ENCODE measurements at places on chromosomes 3 and 15.

DNA sequence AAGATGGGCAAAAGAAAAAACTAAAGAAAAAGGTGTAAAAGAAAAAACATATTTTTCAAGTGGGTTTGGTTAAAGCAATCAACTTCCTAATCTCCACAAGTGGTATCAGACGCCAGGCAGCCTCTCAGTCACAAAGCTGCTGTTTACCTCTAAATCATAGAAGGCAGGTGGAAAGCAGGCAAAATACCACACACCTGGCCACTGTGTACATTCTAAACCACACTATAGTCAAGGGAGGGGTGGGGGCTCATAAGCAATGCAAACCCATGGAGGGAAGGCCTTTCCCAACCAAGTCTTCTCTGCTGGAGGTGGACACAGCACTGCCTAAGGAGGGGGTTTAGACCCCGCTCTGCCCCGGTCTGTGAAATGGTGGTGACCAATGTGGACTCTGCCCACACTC lies 50.4 kb downstream of the MCF2L2 start:
- peak; percentile 60 for DNase-seq

DNA sequence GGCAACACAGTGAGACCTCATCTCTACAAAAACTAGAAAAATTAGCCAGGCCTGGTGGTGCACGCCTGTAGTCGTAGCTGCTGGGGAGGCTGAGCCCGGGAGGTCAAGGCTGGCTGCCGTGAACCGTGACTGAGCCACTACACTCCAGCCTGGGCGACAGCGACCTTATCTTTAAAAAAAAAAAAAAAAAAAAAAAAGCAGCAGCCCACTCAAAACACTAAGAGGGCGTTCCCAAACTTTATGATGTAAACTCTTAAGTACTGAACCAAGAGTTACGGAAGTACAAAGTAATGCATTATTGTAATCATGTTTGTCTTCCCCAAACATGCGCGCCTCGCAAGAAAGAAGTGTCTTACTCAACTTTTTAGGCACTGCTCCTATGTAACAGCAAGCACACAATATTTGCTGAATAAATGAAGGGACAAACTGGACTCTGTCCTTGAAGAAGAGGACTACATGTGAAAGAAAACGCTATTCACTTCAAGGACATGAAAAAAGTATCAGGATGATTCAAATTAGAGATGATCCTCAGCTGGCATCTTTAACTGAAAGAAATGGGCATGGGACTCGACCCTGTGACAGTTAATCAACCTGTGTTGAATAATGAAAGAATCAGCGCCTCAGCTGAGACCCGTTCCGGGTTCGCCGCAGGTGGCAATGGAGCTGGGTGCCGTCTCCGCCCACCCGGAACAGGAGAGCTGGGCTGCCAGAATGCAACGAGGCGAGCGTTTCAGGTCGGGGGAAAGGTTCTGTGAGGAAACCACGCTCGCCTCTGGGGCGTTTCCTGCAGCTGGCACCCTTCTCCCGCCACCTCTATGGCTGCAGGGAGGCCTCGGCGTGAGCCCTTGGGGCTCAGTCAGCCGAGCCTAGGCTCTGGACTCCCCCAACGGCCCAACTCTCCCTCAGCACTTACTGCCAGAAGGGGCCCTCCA lies 718 bp downstream of the SPG11 start:
- no peak for DNase-seq

DNA sequence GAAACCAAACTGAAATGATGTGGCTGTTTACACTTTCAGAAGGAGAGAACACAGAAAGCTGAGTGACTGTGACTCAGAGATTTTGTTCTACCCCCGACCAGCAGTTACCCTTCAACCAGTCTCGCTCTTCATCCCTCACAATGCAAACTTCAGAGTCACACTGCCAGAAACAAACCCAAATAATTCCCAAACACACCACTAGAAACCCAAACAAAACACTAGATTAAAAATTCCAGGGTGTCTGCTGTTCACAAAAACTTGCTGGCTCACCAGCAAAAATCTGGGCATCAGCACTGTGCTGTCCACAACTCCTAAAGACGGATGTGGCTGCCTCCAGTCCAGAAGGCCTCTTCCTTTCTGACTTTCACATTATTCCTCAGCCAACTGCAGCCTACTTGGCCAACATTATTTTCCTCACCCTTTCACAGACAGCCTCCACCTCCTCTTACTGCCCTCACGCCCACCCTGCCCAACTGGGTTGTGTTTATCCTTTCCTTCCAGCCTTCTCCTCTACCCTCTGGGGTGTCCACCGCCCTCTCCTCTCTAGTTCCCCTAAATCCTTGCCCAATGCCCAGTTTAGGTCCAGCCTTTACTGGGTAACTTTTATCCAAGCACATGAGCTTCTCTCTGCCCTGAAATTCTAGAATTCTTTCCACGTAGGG lies 71.4 kb downstream of the MECOM start:
- no peak for DNase-seq

DNA sequence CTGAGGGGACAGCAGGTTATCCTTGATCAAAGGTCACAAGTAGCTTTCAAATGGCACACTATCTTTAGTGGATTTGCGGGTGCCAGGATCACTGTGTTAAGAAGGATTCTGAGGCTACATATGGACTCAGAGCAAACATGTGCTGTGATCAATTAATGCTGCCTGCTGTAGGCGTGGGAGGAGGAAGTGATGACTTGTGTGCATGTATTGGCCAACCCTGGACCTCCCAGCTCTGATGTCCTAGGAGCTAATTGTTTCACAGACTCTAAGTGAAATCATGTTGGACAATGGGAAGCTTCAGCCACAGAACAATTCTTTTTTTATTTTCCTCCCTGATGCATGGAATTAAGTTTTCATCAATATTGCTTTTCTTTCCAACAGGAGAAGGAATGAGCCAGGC lies 24.4 kb downstream of the FAH start:
- DNase-seq = no peak

DNA sequence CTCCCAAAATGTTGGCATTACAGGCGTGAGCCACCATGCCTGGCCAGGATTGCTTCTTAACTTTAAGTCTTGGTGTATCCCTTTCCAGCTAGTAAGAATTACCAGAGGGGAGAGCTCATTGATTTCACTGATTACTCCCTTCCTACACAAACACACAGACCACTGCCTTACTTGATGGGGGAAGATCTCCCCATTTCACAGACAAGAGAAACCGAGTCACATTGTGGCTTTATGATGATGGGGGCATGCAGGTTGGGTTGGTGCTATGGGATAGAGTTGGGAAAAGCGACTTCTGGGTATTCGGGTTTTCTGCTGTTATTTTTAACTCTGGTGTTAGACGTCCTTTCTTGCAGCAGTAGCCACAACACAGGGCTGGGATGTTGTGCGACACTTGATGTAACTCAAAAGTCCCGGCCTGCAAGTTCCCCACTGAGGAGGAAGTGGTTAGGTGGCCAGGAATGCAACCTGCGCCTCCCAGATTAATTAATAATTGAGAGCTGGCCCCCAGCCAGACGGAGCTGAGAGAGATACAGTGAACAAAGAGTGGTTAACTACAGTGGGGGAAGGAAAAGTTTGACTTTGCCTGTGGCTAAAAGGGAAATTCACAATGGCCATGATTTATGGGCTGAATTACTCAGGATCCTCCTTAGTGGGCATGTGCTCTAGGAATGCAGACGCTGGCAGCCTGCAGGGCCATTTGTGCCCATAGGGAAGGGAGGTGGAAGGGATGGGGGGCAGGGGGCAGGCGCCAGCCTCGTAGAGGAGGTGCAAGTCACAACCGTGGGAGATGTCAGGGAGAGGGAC lies 63.6 kb downstream of the SMAD6 start:
- DNase-seq = no peak

- DNase-seq = no peak
Measured at GRCh38 chr3:149374793-149375500, 2.5 kb downstream of the TM4SF1 start.

- peak; percentile 34 for DNase-seq
Measured at GRCh38 chr3:69385723-69386555, at the start of gene FRMD4B. TSS of gene FRMD4B (minus strand) at chr3:69386088. CDS start at chr3:69385989, 99 bp downstream.

DNA sequence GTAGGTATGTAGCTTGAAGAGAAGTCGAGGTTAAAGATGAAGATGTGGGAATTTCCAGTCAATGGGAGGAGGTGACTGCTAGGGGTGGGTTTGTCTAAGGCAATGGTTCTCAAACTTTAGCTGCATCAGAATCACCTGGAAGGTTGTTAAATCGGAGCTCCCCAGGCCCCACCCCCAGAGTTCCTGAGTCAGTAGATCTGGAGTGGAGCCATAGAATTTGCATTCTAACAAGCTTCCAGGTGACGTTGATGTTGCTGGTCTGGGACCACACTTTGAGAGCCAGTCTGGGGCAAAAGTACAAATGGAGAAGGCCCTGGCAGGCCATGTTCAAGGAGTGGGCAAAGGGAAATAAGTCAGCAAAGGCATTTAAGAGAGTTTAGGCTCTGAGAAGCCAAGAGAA lies 69.1 kb downstream of the CMTM8 start:
- no peak for DNase-seq

- no peak for DNase-seq
Measured at GRCh38 chr15:90884719-90885431, 571 bp downstream of the FES start.

DNA sequence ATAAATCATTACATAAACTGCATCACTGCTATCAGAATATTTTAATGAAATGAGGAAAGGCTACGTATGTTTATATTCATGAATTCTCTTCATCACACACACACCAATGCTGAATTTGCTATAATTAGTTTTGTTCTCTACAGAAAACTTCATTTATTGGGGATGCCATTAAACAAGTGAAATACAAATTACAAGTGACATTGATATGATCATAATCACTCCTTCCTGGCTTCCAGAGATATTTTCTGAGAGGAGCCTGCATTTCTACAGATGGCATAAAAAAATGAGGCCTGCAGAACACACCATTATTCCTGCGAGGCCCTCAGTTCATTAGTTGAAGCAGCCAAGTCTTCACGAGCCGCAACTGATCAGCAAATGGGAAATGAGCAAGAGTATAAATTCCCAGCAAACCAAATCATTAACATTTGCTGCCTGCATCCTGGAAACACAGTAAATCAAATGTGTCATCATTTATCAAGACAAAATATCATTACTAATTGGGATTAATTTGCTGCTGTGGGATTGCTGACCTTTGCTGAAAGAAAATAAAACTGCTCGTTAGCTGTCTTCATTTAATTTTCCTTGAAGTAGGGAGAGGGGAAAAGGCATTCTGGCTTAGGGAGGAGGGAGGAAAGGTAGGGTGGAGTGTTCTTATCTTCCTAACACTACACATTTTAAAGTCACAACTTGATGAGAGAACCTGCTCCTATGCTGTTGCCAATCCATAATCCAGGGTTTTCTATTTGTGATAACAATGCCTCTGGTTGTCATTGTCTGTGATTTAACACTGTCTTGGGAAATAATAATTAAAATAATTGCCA lies 921.9 kb downstream of the SQOR start:
- DNase-seq = no peak

GRCh38 chr3:126376444-126376843 lies 18.3 kb upstream of the CFAP100 start:
- DNase-seq = no peak

GRCh38 chr15:51170882-51171633 lies 76.4 kb upstream of the TNFAIP8L3 start:
- DNase-seq = no peak

DNA sequence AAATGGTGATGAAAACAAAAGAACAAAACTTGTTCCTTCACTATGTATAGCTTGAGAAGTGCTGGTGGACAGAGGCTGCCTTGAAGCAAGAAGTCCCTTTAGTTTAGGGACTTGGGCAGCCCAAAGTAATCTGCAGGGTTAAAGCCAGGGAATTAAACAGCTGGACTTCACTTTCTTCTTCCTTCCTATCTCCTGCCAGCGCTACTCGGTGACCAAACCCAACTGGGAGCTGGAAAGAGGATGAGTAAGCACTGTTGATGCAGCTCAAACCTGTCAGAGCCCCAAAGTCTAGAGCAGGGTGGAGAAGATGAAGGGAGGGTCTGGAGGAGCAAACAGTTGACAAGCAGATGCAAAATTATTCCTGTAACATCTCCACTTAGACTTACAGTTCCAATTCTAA lies 73.1 kb upstream of the FBN1 start:
- no peak for DNase-seq

DNA sequence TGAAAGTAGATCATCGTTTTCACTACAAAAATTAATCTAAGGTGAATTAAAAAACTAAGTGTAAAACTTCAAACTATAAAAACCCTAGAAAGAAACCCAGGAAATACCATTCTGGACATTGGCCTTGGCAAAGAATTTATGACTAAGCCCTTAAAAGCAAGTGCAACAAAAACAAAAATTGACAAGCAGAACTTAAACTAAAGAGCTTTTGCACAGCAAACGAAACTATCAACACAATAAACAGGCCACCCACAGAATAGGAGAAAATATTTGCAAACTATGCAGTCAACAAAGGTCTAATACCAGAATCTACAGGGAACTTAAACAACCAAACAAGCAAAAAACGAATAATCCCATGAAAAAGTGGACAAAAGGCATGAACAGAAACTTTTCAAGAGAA lies 302.0 kb downstream of the CHST2 start:
- DNase-seq = no peak

DNA sequence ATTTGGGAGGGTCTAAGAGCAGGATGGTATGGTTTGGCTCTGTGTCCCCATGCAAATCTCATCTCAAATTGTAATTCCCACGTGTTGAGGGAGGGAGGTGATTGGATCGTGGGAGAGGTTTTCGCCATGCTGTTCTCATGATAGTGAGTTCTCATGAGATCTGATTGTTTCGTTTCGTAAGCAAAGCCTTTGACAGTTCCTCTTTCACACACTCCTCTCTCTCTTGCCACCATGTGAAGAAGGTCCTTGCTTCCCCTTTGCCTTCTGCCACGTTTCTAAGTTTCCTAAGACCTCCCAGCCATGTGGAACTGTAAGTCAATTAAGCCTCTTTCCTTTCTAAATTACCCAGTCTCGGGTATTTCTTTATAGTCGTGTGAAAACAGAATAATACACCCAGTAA lies 553.7 kb downstream of the TAFA4 start:
- DNase-seq = no peak

GRCh38 chr15:40340740-40341400 lies at the start of gene CCDC9B:
TSS of gene CCDC9B (minus strand) at chr15:40340939. CDS start at chr15:40340819, 120 bp downstream.
- DNase-seq = no peak

GRCh38 chr3:112302881-112303763 lies 9.1 kb upstream of the SLC9C1 start:
- DNase-seq = no peak

DNA sequence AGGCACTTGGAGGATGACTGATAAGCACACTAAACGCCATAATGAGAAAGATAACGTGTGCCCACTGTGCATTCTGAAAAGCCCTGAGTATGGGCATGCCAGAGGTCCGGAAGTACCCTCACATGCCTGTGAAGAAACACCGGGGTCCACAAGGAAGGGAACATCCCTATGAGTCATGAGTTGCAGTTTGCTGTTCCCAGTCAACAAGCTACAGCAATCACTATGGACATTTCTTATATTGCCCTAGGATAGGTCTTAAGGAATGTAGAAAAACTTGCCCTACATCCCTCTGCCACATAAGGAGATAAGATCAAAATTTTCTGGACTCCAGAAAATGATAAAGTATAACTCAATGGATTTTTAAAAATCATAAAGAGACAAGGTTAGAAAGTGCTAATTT lies 9.9 kb downstream of the MB21D2 start:
- no peak for DNase-seq

- DNase-seq = no peak
Measured at GRCh38 chr15:44092221-44092620, 102.8 kb downstream of the FRMD5 start.

Data from NCI-H1930 (cell line).